Stimulated activated CD4-positive, alpha-beta T cell treated with anti-CD3 and anti-CD28 coated beads, Interleukin-2, amount 100 ng/mL, for 48 hours (primary cell): ENCODE measurements at places on chromosomes 12 and 14.
A peak's percentile ranks its signal among the peaks of the same experiment; 100 is the strongest.

DNA sequence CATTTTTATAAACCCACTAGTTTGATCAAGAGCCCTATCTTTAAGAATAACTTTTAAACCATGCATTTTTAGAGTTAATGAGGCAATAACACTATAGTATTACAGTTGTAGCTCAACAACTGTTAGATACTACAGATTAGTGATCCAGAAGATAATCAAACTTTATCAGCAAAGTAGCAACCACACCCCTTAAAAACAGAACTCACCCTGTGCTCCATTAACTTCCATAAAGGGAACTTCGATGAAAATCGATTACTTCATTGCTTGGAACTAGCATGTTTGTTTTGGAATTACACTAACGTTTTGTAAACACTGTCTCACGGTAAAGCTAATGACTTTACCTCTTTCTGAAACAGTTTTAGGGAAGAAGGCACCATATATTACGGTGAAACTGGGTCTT is 1.4 kb downstream of the SGPP1 start:
- no peak for DNase-seq

DNA sequence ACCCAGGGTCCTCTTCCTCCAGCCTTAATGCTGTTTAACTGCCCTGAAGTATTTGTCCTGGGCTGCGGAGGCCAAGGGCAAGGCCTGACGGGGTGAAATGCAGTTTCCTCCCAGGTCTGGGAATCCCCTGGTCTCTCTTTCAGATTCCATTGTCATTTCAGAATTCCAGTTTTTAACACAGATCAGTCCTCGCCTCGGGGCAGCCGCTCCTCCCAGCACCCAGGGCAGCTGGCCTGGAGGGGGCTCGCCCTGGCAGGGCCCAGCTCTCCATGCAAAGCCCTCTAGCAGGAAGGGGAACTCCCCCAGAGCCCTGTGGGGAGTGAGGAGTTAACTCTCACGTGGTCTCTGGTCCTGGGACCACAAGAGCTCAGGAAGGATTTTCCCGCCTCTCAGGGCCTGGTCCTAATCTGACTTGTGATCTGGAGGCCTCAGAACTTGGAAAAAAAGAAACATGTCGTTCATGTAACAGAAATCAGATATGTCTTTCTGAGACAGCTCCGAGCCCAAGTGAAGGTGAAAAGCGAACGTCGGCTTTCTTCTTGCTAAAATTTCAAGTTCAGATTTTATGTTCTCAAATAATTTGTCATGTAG is 265.6 kb upstream of the SFSWAP start:
- no peak for DNase-seq

DNA sequence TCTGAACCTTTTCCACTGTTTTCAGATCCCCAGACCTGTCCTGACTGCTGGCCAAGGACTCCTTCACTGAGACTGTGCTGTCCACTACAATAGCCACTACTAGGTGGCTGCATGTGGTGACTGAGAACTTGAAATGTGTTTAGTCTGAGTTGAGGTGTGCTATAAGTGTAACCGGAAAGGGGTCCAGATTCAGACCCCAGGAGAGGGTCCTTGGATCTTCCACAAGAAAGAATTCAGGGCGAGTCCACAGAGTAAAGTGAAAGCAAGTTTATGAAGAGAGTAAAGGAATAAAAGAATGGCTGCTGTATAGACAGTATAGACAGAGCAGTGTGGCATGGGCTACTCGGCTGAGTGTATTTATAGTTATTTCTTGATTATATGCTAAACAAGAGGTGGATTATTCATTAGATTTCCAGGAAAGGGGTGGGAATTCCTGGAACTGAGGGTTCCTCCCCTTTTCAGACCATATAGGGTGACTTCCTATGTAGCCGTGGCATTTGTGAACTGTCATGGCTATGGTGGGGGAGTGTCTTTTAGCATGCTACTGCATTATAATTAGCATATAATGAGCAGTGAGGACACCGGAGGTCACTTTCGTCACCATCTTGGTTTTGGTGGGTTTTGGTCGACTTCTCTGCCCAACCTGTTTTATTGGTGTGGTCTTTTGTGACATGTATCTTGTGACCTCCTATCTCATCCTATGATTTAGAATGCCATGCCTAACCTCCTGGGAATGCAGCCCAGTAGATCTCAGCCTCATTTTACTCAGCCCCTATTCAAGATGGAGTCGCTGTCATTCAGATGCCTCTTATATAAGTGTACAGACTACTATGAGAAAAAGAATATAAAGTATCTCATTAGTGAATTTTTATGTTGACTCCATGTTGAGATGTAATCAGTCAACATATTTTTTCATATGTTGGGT is 70.0 kb upstream of the SRSF5 start:
- DNase-seq = no peak

DNA sequence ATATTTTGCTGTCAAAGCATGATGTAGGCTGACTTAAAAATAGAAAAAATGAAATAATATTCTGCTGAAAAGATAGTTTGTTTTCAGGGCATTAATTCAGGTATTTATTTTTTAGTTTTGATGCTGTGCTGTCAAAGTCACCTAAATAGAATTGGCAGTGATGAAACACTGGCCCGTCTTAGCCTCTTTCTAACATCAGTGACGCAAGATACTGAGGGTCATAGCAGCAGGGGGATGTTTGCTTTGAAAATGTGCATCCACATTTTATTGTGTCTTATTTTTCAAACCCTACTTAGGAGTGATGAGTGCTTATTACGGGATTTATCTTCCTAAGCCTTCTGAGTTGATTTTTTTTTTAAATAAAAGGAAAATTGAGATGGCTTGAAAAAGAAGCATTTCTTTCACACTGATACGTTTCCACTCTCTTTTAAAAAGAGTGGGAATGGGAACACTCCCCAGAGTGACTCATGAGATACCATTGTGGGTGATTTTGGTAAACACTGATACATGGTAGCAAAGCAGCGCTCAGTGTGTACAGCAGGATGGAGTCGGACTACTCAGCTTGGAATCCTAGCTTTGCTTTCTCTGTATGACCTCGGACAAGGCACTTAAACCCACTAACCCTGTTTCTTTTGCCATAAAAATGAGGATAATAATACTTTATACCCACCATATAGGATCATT is 290.8 kb downstream of the ERC1 start:
- no peak for DNase-seq

GRCh38 chr12:128138125-128138524 is 128.8 kb upstream of the TMEM132C start:
- no peak for DNase-seq

GRCh38 chr12:42477941-42478340 is 111.6 kb downstream of the PRICKLE1 start:
- DNase-seq = no peak

DNA sequence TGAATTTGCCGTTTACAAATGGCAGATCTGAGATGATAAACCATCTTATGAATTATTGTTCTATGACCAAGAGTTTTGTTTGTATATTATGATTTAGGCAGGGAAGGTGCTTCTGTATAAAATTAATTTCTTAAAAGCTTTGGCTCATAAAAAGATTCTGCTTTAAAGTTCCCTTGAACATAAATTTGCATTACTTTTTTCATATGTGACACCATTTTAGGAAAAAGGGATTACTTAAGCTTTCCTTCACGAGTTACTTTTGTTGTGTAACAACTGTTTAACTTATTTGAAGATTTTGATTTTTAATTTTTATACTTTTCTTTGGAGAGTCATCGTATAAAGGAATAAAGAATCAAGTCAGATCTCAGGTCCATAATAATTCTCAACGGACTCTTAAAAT is 3.3 kb downstream of the ETNK1 start:
- DNase-seq = no peak

DNA sequence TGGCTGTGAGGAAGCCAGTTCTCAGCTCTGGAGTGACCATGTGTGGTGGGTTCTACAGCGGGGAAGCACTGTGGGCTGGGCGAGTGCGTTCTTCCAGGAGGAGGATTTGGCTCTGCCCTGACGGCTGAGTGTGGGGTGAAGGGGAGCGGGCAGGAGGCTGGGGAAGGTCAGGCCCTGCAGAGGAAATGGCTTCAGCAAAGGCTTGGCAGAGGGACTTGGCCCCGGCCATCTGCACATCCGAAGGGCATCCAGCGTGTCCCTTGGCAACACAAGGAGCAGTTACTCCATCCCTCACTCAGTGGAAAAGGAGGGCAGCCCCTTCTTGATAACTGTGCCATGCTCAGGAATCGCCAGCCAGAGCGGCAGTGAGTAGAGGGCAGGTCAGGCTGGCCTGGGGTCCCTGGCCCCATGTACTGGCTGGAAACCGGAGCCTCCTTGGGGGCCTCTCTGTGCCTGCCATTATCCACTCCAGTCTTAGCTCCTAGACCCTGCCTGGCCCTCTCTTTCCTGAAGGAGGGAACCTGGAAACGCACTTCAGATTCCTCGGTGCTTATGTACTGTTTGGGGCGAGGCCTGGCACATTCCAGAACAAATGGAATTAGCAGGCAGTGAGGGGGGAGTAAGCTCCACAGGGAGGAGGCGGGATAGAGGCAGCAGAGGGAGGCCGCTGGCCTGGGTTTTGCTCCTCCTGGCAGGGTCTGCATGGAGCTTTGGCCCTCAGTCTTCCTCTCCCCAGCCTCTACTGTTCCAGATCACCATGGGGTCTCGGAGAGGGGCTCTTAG is 133.6 kb upstream of the NCOR2 start:
- DNase-seq = no peak

GRCh38 chr12:132307976-132308852 is 21.2 kb downstream of the GALNT9 start:
- DNase-seq = no peak

DNA sequence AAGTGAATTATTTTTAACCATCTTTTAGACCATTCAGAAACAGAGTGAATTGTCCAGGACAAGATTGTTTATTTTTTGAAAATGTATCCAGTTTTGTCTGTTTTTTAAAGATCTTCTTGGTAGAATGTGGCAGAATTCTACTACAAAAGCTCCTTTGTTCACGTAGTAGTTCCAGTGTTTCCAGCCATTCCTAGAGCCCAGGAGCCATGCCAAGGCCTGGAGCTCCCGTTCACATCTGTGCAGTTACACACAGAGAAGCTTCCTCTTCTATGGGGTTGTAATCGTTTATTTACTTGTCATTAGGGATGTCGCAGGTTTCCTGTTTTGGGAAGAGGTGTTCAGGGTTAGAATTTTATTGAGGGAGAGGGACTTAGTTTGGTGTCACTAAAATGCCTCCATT is 409.8 kb downstream of the NPAS3 start:
- no peak for DNase-seq

- DNase-seq = no peak
Observed at GRCh38 chr14:104266631-104267575, 128.5 kb downstream of the KIF26A start.

DNA sequence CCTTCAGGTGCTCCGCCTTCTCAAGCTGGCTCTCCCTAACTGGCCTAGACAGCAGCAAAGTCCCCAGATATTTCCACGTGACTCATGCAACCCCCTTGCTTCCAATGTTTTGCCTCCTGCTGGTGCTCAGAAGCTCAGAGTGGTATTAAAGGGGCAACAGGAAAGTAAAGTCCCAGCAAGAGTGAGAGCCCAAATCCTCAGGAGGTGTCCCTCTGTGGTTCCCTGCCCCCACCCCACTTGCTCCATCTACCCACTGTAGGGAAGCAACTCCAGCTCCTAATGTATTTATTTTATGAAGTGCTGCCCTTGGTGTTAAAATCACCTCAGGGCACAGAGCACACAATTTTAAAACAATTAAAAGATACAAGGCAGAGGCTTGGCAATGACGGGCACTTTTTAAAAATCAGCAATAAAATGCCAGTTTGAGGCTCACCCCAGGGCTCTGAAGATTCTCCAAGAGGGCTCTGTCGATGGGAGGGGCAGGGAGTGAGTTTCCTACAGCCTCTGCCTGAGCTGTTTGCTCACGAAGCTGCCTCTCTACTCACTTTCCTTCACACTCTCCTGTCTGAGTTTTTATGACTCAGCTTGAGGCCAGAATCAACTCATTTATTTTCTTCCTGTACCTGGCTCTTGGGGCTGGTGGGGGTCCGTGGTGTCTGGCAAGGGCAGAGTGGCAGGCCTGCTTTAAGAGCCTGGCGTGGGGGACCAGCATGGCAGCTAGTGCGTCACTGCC is 81.9 kb upstream of the MAX start:
- no peak for DNase-seq

- no peak for DNase-seq
Observed at GRCh38 chr14:84351646-84352045, 1178.3 kb upstream of the FLRT2 start.

DNA sequence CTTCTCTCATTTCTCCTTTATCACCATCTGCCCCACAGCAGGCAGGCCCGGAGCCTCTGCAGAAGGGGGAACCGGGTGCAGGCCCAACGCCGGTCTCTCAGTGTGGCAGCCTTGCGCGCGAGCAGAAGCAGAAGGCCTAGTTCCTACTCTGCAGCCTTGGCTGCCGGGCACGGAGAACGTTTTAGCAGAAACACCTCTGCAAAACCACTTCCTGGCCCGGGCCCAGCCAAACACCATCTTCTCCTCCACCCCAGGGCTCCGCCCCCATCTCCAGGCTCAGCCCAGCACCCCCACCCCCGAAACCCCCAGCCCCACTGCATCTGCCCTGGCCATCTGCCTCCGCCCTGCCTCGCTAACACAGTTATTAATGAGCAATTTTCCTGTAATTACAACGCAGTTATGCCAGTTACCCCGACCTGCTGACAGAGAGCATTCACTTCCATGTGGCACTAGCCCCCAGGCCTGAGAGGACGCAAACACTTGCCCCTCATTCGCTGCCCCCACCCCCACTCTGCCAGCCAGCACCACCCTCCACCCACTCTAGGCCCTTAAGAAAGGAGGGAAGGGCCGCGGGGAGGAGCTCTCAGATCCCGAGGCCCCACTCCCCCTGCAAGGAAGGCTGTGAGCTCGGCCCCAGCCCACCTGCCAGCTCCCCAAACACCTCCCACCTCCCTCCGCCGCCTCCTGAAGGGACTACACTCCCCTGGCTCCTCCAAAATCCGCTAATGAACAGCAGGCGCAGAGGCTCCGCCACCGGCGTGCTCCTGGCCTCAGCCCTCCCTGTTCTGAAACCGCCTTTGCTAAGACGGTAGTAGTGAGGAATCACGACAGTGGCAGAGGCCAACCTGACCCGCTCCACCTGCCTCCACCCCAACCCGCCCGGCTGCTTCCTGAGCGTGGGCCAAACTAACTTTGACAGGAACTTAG is 44.7 kb upstream of the FBRSL1 start:
- DNase-seq = peak; percentile 76

DNA sequence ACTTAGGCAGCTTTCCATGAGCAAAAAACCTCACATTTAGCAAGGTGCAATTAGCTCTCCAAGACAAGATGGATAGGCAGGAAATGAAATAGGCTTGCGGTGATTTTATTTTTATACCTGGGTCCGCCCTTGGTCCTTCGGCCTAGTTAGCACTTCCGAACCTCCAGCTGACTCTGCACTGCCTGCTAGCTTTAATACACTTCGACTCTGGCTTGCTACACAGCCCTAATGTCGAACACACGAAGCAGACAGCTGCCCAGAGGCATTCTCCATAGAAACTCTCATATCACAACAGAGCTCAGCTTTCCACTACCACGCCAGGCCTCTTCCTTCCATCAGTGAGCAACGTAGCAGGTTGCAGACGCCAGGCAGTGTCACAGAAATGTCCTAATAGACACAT is 688.0 kb downstream of the VRK1 start:
- DNase-seq = no peak

- DNase-seq = no peak
Observed at GRCh38 chr12:162467-163307, 51.3 kb downstream of the SLC6A12 start.

DNA sequence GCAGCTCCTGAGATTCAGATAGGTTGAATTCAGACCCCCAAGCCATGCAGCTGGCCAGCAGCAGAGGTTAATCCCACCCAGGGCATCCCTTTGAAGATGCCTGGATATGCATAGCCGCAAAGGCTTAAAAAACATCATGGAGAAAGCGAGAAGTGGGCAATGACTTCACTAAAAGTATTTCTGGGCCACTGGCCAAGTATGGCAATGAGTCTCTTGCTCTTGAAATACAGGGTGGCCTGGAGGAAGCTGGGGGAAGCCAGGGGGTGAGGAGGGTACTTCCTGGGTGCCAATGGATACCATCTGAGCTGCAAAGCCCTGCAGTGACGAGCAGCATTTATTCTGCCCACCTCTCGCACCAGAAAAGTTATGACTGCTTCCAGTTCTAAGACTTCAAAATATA is 539.3 kb upstream of the TBX3 start:
- no peak for DNase-seq
